ENCODE measurements at places on chromosomes 16 and 17.

DNA sequence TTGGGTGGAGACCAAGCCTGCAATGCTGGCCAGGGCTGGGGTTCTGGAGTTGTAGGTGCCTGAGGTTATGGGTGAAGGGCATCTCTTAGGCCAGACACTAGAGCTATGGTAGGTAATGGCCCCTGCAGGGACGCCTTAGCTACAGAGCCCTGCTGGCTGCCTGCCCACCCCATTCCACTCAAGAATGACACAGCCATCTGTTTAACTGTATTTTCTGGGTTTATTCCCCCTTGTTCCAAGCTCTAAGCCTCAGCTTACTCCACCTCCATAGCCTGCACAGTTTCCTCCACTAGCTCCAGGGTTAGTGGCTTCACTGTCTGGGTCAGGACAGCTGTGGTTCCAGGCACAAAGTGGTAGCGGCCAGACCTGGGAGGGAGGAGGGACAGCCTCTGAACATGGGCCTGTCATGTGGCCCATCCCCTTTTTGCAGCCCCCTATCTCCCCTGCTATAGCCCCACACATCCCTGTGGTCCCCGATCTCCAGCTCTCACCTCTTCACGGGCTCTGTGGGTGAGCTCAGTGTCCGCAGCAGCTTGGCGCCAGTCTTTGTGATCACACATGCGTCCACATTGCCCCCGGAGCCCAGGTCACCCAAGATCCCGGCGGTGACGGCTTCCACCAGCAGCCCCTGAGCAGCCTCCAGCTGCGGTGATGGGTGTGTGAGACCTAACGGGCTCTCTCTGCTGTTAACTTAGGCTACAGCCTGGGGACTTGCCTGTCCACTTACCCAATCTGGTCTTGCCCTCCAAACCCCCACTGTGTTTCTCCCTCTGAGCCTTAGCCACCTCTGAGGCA, 2.1 kb downstream of the PSMB10 start:
- no peak for DNase-seq

DNA sequence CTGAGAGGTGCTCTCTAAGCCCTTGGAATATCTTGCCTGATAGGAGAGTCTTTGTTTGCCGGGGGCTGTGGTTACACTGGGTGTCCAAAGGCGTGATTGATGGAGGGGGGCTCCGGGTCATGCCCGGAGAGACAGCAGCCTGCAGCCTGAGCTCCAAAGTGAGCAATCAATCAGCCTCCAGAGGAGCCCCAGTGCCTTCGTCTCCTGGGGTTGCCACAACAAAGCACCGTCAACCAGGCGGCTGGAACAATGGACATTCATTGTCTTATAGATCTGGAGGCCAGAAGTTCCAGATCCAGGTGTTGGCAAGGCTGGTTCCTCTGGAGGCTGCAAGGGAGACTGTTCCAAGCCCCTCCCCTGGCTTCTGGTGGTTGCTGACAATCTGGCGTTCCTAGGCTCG, 24.0 kb upstream of the GINS2 start:
- DNase-seq: no peak

DNA sequence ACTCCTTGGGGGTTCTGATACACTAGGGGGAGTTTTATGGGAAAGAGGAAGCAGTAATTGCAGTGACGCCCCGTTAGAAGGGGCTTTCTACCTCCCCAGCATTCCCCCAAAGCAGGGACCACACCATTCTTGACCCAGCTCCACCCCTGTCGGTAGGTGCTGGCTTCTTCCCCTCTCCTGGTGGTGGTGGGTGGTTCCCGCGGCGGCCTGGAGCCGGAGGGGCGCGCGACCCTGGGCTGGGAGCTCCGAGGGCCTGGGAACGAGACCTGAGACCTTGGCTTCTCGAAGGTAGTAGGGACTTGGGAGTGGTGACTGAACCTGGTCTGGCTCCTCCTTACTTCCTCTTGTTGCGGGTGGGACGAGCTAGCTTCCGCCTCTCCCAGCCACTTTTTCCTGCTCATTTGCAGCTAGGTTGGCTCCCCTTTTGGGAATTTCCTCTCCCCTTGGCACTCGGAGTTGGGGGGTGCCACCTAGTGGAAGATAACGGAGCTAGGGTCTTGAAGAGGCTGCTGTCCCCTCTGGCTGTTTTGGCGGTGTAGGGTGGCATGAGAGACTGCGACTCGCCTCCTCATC, 438 bp downstream of the GRN start:
- no peak for DNase-seq

GRCh38 chr16:84144209-84144858, 643 bp downstream of the HSDL1 start:
- no peak for DNase-seq

DNA sequence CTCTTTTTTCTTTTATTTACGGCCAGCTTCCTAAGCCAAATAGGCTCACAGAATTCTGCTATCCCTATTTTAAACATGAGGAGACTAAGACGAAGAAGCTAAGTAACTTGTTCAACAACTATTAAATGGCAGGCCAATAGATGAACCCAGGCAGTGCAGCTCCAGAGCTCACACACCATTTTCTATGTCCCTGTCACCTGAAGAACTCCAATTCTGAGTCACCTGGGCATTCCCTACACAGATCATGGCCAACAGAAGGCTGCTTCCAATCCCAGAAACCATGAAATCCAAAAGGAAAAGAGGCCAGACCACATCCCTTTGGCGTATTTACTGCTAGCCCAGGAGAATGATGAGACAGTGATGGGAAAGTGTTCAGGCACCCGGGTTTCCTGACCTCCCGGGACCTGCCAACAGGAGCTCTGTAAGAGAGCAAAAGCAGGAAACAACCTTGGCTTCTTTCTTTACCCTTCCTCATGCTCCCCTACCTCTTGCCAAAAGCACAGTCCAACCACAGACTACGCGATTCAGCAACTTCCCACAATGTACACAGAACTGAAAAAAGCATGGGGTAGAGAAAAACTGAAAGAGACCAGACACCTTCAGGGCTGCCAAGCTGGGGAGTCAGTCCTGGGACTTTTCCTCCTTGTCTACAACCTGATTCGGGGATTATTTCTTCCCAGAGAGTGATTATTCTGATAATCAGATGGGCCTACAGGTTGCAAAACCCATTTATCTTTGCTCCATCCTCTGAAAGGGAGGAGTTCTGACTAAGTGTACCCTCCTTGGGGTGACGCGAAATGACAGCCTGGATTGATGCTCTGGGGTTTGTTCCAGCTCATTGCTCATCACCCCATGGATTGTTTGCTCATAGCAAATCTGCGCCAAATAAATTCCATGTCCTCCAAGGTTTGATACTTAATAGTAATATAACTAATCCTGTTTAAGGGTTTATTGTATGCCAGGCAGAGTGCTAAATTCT, 47.8 kb upstream of the HAS3 start:
- peak; percentile 26 for DNase-seq

- no peak for DNase-seq
Observed at GRCh38 chr17:36204724-36205500, 6.0 kb upstream of the CCL4L2 start.

- DNase-seq: no peak
Observed at GRCh38 chr16:53007095-53007494, 45.6 kb downstream of the CHD9NB start.

DNA sequence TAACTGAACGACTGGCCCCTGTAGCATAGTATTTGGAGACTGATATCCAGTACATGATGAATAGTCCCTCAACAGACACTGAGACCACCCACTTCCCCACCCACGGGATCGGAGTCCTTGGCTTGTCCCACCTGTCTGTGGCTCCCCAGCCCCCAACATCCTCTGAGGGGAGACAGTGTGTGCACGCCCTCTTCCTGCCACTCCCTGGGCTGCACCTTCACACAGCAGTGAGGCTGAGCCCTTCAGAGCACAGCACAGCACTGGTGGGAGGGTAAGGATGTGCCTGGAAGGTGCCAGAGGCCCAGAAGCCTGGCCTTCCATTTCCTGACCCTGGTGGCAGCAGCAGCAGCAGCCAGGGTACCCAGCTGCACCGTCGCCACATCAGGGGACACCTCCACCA, 11.0 kb downstream of the DNASE1 start:
- no peak for DNase-seq

DNA sequence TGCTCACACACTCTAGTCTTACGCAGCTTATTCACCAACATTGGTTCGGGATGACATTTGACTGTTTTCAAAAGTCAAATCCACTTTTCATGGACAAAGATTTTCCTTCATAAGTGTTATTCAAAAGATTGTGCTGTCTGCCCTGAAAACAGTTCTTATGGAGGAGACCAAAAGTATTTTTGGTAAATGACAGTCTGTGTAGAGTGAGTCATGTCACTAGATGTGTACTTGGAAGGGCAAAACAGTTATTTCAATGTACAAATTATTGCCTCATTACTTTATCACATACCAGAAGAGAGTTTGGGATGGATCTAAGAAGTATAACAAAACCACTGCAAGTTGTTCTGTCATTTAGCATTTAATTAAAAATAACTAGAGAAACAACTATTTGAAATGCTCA, 265.6 kb downstream of the CDH13 start:
- no peak for DNase-seq

- DNase-seq: no peak
Observed at GRCh38 chr16:13935408-13935807, 15.5 kb downstream of the ERCC4 start.

GRCh38 chr17:19618015-19618414, 30.5 kb upstream of the ALDH3A2 start:
- no peak for DNase-seq

- DNase-seq: no peak
Observed at GRCh38 chr17:79777894-79778503, at the start of gene CBX2. CBX2 (plus strand) TSS chr17:79778148; CDS start chr17:79778236, 88 bp downstream.

DNA sequence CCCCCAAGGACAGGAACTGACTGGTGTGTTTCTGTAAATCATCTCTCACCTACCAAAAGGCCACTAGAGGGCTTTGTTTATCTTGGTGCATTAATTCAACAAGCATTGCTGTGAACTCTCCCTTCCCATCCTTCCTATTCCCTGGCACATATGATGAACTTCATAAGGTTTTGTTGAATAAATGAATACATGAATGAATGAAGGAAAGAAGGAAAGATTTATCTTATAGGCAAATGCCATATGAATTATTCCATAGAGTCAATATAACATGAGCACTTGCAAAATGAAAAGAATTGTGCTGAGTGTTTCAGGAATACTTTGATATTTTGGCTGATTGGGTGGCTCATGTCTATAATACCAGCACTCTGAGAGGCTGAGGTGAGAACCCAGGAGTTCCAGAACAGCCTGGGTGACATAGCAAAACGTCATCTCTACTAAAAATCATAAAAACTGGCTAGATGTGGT, 4.3 kb downstream of the SPDYE4 start:
- no peak for DNase-seq

GRCh38 chr16:80705596-80705995, 98.8 kb downstream of the CDYL2 start:
- no peak for DNase-seq

GRCh38 chr17:60390186-60390585, 1.7 kb downstream of the USP32 start:
- DNase-seq: no peak

- DNase-seq: no peak
Observed at GRCh38 chr16:66524601-66525164, 25.2 kb downstream of the TK2 start.

GRCh38 chr17:48954300-48954755, 9.7 kb upstream of the SNF8 start:
- DNase-seq: no peak

DNA sequence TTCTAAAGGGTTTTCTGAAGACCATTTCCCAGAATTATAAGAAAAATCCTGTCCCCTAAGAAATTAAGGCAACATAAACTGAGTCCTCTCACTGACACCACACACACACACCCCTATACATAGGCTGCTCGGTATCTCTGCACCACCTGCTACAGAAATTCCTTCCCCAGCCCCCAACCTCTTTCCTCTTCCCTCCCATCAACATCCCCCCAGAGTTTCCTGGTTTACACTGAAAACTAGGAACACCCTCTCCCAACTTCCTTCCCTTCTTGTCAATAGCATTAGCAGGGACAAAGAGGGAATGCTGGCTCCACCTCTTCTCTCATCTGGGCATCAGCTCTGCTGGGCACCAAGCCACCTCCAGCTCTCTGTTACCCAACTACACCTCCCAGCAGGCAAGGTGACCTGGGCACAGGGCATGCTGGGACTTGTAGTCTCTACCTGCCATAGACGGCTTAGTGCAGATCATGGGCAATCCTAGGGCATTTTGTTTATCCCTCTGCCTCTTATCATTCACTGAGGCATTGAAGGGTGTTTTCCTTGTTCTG, 15.7 kb downstream of the CAVIN1 start:
- DNase-seq: no peak

DNA sequence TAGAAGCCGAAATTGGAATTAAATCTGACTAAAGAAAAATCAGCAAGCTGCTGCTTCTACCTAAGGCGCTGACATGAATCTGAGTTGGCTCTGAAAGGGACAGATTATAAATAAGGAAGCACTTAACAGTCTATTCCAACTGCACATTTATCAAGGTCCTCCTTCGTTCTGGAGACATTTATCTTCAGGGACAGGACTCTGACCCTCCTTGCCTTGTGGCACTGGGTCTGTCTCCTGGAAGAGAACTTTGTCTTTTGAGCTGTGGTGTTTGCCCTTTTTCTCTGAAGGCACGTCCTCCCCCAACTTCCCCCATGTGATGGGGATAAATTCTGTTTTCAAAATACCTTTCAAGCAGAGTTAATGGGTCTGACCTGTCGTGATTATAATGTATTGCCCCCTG, 47.0 kb upstream of the MARCHF10 start:
- DNase-seq: no peak

GRCh38 chr16:70253291-70254106, 1.8 kb upstream of the EXOSC6 start:
- DNase-seq: no peak

DNA sequence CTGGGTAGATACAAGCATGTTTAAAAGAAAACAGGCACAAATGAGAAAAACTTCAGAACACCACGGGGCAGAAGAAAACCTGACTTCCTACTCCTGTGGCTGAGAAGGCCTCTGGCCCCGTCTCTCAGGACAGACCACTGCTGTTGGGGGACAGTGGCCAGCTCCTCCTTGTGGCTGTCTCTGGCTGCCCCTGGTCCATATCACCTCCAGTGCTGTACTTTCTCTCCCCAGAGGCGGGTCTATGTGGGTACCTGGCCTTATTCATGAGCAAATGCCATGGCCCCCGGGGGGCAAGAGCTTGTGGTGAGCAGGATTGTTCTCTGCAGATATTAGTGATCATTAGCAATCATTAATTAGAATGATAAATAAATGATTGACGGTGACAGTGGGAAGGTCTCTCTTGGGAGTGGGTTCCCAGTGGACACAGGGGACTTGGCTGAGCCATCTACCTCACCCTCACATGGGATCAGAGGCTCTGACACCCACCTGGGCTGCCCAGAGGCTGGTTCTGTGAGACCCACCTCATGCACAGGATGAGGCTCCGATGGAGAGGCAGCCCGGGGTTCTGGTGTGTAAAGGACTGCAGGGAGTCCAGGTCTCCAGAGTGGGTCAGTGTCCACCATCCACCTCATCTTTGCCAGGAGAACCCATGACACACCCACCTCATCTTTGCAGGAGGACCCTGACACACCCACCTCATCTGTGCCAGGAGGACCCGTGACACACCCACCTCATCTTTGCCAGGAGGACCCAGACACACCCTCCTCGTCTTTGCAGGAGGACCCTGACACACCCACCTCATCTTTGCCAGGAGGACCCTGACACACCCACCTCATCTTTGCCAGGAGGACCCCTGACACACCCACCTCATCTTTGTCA, 30.6 kb upstream of the CBFA2T3 start:
- DNase-seq: no peak

- DNase-seq: no peak
Observed at GRCh38 chr17:59668816-59669215, 38.4 kb downstream of the PTRH2 start.
